Stimulated activated CD8-positive, alpha-beta memory T cell treated with anti-CD3 and anti-CD28 coated beads, Interleukin-15, amount 100 ng/mL, for 24 hours (primary cell): ENCODE measurements at places on chromosomes 4 and X.

DNA sequence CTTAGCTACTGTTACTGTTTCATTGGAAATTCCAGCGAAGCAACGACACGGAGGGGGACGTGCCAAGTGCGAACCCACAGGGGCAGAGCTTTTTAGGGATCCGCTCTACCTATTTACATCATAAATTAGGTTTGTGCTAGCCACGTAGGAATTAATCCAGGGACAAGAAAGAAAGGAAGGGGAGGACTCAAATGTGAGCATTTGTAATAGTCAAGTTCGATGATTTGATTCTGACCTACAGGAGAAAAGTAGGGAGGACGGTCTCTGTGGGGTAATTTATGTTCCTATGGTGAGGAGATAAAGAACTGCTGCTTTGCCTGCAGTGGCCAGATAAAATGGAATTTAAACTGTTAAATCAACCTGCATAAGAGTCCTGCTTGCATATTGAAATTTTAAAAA, 1.7 kb downstream of the INTS6L start:
- DNase-seq: no peak

DNA sequence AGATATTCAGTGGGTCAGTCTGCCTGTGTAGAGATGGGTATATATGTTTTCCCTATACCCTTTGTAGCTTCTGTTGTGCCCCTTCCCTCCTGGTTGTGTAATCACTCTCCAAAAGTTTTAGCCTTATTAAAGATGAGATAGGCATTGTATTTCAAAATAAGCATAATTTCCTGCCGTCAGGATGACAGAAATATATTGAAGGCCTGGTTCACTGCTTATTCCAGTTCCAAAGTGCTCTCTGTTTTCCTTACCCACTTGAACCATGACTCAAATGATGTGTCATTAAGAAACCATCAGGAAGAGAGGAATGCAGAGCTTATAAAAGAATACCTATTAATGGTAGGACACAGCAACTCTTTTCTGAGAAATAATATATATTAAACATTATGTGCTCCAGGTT, 178.5 kb downstream of the GABRB1 start:
- no peak for DNase-seq

- no peak for DNase-seq
Measured at GRCh38 chrX:15976396-15976795, 121.8 kb upstream of the AP1S2 start.

DNA sequence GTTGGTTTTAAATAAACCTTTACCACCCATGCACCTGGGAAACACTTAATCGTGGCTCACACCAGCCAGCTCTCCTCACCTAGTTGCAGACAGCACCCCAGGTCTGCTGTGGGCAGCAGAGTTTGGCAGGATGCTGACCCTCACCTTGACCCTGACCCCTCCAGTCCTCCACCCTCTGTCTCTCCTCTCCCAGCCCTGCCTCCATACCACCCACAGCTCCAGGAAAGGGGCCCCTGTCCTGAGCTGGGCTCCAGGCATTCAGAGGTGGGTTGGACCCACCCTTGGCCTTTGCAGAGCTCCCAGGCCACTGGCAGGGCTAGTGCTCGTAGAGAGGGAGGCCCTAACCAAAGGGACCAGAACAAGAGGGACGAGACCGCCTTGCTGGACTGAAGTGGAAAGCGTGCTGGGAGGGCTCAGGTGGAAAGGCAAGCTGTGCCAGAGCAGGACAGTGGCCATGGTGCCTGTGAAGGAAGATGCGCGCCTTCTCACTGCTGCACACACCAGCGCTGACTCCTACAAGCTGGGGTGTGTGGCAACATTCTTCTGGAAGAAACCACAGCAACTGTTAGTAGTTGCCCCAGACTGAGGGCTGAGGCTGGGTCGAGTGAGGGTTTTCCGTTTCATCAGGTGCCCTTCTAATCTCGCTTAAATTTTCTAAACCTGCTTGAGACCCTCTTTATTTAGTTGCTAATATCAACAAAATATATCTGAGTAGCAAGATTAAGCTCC, 10.7 kb upstream of the S100P start:
- no peak for DNase-seq

DNA sequence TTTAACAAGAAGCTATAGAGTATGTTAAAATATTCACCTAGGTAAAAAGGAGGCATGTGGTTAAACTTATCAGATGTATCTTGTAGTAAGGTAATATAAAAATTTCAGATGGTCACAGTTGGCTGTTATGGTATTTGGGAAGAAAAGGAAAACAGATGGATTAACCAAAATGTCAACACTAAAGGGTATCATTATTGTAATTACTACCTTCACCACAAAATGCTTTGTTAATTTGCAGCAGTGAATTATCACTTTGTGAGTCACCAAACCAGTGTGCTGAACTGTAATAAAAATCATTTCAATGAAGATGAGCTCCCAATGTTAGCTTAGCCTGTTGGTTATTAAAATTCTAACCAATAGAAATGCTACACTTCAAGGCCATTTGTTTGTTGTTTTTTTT, 233.9 kb downstream of the RPA4 start:
- no peak for DNase-seq

DNA sequence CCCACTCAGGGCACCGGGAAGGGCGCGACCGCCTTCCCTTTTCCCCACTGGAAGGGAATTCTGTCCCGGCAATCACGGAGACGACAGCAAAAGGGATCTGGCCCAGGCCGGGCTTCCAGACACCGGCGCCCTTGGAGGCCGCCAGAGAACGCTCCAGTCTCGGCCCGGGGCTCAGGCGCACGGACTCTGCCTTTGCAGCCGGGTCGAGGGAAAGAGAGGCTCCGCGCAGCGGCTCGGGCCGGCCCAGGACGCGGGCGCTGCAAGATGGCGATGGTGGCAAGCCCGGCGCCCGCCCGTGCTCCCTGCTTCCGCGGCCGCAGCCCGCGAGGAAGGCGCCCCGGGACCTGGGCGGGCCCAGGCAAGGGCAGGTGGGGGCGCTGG, 1.1 kb downstream of the CTBP1 start:
- peak; percentile 20 for DNase-seq

DNA sequence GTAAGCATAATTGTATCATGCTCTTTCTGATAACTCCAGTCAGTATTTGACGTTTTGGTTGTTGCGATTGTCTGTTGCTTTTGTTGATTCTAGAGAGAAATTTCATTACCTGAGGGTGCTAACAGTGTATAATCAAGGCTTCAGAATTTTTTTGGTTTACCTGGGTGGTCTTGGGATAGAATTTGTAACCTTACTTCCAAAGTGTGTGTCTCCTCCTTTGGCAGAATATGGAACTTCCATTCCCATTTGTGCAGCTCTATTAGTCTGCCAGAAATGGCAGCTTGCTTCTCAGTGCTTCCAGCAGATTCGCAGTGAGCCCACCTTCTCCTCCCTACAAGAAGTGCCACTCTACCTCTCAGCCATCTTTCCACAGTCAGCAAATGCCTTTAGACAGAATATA, 5.3 kb downstream of the COPS4 start:
- DNase-seq: no peak
